ENCODE measurements at places on chromosomes 4 and X.

GRCh38 chr4:4248885-4249203 lies 821 bp upstream of the TMEM128 start:
- DNase-seq, result no peak

DNA sequence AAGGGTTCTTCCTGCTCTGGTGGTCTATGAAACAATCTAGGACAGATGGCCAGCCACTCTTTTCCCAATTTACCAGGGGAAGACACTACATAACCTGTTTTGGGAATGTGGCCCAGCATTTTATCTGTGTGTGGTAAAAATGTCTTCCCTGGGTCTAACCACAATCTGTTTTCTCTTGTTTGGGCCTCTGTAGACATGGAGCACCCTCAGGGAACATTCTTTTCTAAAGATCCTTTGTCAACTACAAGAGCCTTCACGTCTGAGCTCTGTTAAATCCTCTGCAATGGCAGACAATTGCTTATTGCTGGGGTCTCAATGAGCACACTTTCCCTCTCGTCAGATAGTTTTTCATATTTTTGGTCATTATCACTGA lies 35.5 kb downstream of the PLAC1 start:
- no peak for DNase-seq

DNA sequence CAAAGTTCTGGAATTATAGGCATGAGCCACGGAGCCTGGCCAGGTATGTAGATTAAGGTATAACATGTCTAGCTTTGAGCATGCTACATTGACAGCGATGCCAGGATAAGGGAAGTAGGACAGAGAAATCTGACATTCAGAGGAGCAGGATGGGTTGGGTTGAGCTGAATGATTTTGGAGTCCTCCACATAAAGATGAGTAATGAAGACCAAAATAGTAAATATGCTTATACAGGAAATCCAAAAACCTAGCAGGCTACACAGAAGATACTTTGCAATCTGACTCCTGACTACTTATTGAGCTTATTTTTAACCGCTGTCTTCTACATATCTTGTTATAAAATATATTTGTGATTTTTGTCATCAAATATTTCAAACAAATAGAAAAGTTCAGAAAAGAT lies 69.7 kb downstream of the PDGFC start:
- DNase-seq, result no peak

DNA sequence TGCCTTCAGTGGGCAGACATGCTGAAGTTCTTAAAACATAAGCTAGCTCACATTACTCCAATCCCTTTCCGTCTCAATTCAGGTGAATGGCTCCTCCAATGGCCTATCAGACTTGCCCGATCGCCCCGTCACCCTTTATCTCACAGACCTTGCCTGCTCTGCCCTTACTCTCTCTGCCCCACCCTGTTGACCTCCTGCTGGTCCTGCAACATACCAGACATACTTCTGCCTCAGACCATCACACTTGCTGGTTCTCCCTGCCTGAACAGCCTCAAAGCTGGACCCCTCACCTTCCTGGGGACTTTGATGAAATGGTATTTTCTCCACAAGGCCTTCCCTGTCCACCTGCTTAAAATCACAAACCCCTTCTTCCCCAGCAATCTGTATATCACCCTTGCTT lies 340.1 kb upstream of the NR3C2 start:
- peak; percentile 52 for DNase-seq

- no peak for DNase-seq
Observed at GRCh38 chrX:12349201-12349600, 210.9 kb downstream of the FRMPD4 start.

DNA sequence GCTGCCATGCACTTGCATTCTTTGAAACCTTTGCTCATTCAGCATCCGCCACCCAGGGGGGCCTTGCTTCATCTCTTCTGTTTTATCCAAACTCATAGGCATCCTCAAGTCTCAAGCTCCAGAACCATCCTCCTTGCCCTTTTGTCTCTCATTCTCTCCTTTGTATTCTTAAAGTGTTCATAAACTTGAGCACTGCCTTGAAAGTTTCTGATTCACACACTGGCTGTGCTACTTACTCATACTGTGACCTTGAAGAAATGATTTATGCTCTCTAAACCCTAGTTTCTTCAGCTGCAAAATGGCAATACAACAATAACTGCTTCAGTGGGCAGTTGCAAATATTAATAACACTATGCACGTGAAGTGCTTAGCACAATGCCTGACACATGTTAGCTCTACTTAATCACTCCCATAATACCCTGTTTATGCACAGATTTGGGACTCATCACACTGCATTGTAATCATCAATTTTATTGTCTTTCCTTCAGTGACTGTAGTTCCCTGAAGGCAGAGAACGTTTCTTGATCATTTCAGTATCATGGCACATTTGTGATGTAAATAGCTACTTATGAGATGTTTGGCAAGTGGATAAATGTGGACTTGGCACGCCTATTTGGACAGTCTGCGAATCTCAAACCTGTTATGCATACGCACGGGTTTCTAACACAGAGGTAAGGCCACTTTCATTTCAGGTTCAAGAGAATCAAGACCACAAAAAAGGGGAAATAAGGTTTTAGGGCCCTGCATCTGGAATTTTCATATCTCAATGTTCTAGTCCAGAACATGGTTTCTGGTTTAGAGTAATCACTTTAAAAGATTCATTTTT lies 291.0 kb downstream of the LDB2 start:
- no peak for DNase-seq

DNA sequence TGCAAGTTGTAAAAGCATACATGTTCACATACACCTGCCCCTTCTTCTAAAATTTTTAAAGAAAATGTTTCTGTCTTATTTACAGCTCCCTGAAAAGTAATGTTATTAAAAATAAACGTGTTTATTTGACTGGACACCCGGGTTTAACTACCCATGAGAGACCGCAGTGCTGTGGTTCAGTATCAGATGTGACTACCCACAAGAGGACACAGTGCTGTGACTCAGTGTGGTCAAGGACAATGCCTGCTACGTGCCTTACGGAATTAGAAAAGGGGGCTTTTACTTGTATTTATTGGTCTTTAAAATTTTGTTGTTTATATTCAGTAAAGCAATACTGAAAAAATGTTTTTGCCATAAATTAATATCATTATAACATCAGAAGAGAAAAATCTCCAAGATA lies 641.4 kb downstream of the TRIML1 start:
- no peak for DNase-seq

DNA sequence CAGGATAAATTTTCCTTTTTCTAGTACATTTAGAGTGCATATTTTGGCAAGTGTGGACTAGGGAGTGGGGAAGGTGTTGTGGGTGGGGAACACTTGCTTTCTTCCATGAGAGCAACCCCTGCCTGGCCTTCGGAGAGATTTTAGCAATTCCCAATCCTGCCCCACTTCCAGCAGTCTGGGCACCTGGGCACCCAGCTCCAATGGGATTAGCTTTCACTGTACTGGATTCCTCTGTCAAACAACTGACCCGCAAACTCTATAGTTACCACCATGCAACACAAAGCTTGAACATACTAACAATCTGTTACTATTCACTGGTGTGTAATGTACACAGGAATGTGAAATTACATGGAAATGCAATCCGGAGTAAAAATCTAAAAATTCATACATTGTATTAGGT lies 50.3 kb downstream of the SH3RF1 start:
- no peak for DNase-seq

GRCh38 chrX:9341291-9342201 lies 123.3 kb upstream of the TBL1X start:
- no peak for DNase-seq

DNA sequence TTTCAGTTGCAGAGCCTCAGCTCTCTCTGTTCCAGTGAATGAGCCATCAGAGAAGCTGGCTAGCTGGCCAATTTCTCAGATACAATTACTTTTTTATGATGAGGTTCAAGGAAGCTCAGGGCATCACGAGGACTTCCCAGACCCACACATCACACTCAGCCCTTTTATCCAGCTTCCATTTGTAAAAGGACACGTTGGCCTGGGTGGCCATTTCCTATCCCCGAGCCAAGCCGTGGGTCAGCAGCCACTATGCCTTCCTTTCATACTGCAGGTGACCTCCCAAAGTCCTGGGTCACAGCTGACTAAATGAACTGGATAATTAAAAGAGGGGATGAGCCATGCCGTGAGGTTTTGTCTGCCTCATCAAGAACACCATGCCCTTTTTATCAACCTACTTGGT lies 236.9 kb upstream of the PPARGC1A start:
- DNase-seq, result no peak

- peak; percentile 50 for DNase-seq
Observed at GRCh38 chr4:54064317-54065111, at the start of gene CHIC2. Gene CHIC2 (minus strand): TSS chr4:54064605. CDS start chr4:54064300, 305 bp downstream.

DNA sequence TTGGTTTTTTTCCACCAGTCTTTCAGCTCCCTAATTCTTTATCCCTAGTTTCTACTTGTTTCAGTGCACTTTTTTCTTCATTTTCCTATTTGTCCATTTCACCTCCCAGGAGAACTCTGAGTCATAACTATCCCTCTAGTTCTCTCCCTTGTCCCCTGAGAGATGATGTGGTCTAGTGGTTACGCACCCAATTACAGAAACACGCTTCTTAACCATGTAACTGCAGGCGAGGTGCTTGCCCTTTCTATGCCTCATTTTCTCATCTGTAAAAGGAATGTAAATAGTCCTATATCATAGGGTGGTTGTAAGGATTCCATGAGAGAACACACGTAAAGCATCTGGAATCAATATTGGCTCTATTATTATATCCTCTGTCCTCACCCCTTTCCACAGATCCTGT lies 8.8 kb upstream of the GRPR start:
- DNase-seq, result no peak

GRCh38 chr4:73674451-73674919 lies 54.2 kb upstream of the RASSF6 start:
- no peak for DNase-seq

DNA sequence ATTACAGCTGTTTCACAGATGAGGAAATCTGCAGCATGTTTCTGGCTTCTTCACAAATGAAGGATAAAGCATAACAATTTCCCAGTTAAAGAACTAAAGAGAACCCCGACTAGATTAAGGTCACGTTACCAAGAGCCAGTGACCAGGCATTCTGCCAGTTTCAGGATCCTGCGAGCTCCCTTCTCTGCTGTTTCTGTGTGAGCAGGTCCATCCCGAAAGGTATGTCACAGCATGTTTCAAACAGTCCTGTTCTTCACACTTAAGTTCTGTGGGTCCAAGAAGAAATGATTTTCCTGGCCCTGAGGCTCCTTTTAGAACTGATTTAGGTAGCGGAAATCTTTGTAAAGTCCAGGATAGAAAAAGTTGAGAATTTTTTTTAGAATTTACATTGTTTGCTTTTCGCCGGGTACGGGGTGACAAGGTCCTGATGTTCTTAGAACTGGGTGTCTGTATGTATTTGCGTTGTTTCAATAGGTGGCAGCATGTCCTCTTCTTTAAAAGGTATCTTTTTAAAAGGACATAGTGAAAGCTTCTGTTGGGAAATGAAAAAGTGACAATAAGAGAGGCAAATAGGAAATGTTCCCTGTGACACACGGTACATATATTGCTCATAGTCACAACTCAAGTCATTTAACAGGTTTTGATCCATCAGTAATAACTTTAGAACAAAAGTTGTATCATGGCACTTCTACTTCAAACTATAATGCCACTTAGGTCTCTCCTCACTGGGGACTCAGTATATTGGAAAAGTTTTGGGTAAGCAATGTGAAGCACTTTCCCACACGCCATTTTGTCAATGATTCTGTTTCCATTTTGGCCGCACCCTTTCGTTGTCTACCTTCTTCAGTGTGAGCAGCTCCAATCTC lies 18.4 kb downstream of the IL21 start:
- peak; percentile 41 for DNase-seq

DNA sequence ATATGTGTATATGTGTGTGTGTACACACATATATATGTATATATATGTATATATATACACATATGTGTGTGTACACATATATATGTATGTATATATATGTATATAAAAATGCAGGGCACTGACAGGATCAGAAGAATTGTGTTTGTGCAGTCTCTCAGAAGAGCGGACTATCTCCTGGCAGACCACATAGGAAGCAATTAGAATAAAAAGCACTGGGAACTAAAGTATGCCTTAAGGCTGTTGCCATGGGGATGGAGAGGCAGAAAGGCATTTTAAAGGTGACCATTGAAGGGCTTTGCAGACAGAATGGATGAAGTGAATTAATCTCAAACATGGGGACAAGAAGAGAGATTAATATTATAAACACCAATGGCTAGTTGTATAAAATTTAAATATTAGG lies 33.7 kb upstream of the USP51 start:
- DNase-seq, result no peak

- no peak for DNase-seq
Observed at GRCh38 chr4:144985531-144985930, 112.5 kb downstream of the ANAPC10 start.

DNA sequence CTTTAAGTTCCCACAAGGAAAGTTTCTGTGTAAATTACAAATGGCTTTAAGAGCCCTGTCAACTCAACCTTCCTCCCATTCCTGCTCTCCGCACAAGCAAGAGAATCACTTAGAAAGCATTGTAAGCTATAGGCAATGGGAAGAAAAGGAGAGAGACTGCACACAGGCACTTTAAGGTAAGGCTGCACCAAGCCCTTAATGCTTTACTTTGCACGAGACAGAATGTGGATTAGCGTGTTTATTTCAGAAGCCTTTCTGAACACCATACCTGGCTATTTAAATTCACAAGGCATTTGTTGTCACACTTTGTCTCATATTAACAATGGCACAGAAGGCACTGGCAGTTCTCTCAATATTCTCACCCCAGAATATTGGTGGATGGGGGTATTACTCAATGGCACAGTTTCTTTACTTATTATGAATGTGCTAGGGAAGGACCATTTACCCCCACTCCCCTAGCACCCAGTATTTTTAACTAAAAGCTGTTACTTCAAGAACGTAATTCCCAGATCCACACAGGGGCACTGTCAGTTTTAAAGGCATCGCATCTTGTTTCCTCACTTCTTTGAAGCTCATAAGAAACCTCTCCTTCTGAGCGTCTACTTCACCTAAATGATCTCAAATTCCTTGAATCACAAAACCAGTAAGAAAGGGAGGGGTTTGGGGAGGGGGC lies 150.0 kb downstream of the MAML3 start:
- no peak for DNase-seq

DNA sequence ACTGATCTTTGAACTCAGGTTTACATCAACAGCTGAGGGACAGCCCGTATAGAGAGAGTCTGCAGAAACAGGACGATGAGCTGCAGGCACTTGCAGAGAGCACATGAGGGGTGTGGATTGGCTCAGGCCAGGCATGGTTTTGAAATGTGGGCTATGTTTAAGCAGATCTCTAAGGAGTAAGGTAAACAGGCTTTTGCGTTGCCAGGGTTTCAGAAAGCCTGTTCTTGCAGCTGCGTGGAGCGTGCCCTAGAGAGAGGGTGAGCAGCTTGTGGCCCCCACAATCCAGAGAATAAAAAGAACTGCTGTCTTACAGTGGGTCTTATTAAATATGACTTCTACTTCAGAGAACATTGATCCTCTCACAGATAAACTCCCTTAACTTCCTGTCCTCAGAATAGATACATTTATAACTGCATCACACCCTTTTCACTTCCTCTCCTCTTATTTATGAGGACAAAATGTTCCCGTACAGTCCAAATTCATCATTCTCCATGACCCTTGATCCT lies 64.1 kb downstream of the TMA16 start:
- DNase-seq, result no peak

Measured in iPS DF 6.9 (cell line).